Lower leg skin (tissue), 4 donors: ENCODE measurements at places on chromosomes 6 and 20.

GRCh38 chr6:10884245-10884972 is 2.4 kb upstream of the SYCP2L start:
- no peak for DNase-seq

GRCh38 chr6:158643836-158644230 is 710 bp downstream of the DYNLT1 start:
- DNase-seq, result no peak

- no peak for DNase-seq
These were observed 30.5 kb upstream of the SNRPB2 start for GRCh38 chr20:16699293-16699692.

GRCh38 chr6:7433121-7433617 is 43.6 kb downstream of the RIOK1 start:
- no peak for DNase-seq

GRCh38 chr20:58450254-58450653 is 61.2 kb downstream of the VAPB start:
- no peak for DNase-seq

DNA sequence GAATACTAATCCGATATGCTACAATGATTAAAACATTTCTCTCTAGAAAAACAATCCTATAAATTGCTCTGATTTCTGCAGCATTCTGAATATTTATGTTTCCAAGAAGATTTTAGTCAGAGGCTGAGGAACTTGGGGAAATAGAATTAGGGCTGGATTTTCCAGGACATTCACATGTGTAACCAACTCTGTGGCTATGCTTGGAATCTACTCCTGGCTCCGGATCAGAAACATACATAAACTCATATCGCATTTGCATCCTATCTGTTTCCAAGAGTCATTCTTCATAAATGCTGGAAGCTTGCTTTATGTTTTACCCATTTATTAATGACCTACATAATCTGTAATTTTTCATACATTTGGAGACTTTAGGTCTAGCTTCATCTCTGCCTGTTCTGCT is 459.9 kb upstream of the MARCKS start:
- no peak for DNase-seq

DNA sequence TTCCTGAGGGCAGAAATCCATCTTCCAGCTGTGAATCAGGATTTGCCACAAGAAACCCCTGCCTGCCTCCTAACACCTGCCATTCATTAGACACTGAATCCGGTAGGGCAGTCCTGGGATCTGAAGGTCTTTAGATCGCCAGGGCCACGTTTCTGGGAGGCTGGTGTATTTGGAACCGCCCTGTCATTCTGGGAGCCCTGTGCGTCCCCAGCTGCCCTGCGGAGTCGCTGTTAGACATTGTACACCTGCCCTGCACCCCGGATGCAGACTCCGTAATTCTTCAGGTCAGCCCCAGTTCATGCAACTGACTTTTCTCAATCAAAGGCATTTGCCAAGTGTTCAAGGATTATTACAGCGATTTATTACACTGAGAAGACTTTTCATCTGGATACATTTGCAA is 193.2 kb downstream of the TBC1D7 start:
- DNase-seq, result no peak

DNA sequence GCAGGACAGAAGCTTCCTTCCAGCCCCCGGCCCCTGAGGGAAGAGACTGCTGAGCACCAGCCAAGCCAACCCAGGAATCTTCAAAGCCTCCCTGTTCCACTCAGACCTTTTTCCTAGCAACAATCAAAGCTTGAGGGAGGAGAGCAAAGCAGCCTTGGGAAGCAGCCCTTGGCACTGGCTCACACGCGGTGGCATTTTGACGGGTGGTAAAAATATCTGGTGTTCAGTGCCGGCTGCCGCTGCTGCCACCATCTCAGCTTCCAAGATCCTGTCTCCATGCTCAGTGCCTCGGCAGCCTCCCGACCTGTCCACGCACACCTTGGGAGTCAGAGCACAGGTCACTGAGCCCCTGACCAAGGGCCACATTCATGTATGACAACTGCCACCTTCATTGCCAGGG is 170.1 kb downstream of the LRFN2 start:
- no peak for DNase-seq

DNA sequence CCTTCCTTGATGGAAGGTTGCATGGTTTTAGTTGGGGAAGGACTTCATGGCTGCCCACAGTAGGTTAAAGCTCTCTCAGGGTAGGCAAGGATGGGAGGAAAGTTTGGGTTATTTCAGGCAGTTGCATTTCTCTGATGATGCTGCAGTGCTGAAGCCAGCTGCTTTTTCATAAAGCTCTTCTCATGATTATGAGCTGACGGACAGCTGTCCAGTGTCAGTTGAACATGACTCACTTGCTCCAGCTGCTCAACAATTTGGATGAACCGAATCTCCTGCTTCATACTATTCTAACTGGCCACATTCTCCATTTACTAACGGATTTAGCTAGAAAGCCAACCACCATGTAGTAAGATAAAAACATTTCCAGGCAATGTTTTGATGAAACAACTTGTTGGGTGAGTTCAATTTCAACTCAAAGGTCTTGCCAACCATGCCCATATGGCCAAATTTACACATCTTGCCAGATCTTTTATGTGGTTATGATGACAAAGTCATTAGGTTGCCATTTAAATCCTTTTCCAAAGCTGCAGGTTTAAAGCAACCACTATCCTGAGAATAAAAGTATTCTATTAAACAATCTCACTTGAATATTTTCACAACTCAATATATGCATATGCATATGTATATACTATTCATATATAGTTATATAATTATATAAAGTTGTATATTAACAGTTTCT is 125.9 kb downstream of the HS3ST5 start:
- no peak for DNase-seq

- no peak for DNase-seq
These were observed 37.6 kb downstream of the ZNF391 start for GRCh38 chr6:27426045-27426620.

GRCh38 chr6:18785810-18786490 is 398.8 kb downstream of the RNF144B start:
- no peak for DNase-seq

- DNase-seq, result no peak
These were observed 175.4 kb downstream of the TBC1D32 start for GRCh38 chr6:121158891-121159290.

DNA sequence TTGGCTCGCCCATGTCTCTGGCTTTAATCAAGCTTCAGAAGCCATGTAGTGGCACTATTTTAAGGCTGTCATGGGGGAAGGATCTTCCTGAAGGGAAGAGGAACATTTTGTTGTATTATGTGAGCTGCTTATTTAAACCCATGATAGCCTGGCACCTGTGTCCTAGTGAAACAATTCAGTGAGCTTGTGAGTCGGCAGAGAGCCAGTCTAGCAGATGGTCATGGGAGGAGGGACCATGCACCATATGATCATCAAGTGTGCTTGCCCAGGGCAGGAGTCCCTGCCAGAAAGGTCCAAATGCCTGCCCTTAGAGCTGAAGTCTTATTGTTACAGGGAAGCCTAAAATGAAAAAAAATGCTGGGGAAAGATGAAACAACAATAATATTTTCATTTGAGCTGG is 132.9 kb downstream of the PRDM13 start:
- no peak for DNase-seq

GRCh38 chr20:11227602-11228001 is 553.8 kb upstream of the JAG1 start:
- DNase-seq, result no peak

- no peak for DNase-seq
These were observed 130.3 kb downstream of the GRM4 start for GRCh38 chr6:34015586-34015985.

- no peak for DNase-seq
These were observed 50.9 kb upstream of the CCDC28A start for GRCh38 chr6:138722425-138723371.

DNA sequence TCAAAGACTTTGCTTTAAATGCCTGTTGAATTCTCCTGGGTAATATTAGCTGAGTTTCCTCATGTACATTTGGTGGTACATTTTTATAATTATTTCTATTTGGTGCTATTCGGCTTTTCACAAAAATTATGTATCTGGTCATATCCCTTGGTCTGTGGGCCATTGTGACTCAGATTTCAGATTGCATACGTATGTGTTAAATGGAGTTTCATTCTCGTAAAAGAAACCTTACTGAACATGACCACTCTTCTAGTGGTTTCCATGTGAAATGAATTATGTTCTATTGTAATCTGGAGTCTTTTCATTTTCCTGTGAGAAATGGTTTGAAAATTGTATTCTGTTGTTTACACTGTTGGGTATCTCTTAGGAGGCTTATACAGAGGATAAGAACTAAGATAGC is 386.2 kb upstream of the FLRT3 start:
- DNase-seq, result no peak
